A673 (cell line): ENCODE measurements at places on chromosomes 3 and 15.

GRCh38 chr15:100651253-100651652 lies 48.9 kb downstream of the ASB7 start:
- H3K4me3 ChIP-seq: no peak overlapping the region
- no peaks in the 10 kb centered on the region for H3K36me3 ChIP-seq
- H3K27me3 ChIP-seq: no peaks in the 10 kb centered on the region
- H3K27ac ChIP-seq: no peak overlapping the region
- no peaks in the 10 kb centered on the region for H3K4me1 ChIP-seq
- peak; percentile 40 for DNase-seq

DNA sequence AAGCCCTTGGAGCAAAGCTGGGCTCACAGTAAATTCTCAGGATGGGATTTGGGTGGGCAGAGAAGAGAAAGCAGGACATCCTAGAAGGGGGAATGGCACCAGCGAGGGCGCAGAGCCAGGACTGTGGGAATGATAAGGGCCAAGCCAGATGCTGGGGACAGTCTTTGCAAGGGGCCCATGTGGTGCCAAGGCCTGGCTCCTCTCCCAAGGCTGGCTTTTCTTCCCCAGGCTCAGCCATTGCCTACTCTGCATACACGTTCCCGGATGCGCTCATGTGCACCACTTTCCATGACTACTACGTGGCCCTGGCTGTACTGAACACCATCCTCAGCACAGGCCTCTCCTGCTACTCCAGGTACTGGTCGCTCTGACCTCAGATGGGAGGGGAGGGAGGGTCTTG lies 24.7 kb upstream of the KIF23 start:
- no peak overlapping the region for H3K27ac ChIP-seq
- H3K36me3 ChIP-seq: no peaks in the 10 kb centered on the region
- DNase-seq: no peak
- H3K27me3 ChIP-seq: no peaks in the 10 kb centered on the region
- H3K4me1 ChIP-seq: peaks cover 10% of the 10 kb centered on the region
- H3K4me3 ChIP-seq: no peak overlapping the region

GRCh38 chr3:17817545-17817944 lies 75.1 kb upstream of the TBC1D5 start:
- DNase-seq: no peak
- no peaks in the 10 kb centered on the region for H3K36me3 ChIP-seq
- H3K27me3 ChIP-seq: no peaks in the 10 kb centered on the region
- no peak overlapping the region for H3K4me3 ChIP-seq
- no peaks in the 10 kb centered on the region for H3K4me1 ChIP-seq

DNA sequence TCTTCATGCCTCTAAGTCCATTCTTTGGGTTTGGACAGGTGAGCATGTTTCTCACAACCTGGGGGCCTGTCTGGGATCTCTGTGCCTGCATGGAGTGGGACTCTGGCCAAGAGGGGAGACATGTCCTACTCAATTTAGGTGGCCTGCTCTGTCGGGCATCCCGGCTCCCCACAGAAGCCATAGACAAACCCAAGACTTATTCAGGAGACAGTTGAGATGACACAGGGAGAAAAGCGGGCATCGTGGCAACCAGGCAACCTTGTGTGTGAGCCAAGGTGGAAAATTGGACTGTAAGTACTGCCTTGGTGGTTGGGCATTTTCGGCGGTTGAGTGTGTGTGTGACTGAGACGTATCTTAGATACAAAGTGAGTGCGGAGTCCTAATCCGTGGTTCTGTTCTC lies 40.5 kb downstream of the PPCDC start:
- no peak overlapping the region for H3K27ac ChIP-seq
- H3K36me3 ChIP-seq: no peaks in the 10 kb centered on the region
- H3K4me1 ChIP-seq: no peaks in the 10 kb centered on the region
- no peak for DNase-seq
- H3K4me3 ChIP-seq: no peak overlapping the region

DNA sequence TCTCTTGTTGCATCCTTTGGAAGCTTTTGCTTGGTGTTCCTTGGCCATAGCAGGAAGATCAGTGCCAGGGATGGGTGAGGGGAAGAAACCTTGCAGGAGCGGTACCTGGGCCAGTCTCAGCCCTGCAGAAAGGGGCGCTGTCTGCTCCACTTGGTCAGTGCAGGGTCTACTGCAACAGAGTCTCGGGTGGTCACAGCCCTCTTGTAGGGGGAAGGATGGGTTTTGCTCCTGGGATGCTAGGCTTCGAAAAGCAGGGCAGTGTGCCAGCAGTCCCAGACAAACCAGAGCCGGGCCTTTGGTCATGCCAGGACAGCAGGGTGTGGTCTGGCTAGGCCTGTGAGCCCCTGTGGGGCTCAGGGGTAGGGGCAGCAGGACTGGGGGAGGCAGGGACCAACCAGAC lies 186.7 kb downstream of the APBA2 start:
- no peaks in the 10 kb centered on the region for H3K4me1 ChIP-seq
- DNase-seq: no peak
- H3K36me3 ChIP-seq: no peaks in the 10 kb centered on the region
- no peak overlapping the region for H3K27ac ChIP-seq
- no peaks in the 10 kb centered on the region for H3K27me3 ChIP-seq

DNA sequence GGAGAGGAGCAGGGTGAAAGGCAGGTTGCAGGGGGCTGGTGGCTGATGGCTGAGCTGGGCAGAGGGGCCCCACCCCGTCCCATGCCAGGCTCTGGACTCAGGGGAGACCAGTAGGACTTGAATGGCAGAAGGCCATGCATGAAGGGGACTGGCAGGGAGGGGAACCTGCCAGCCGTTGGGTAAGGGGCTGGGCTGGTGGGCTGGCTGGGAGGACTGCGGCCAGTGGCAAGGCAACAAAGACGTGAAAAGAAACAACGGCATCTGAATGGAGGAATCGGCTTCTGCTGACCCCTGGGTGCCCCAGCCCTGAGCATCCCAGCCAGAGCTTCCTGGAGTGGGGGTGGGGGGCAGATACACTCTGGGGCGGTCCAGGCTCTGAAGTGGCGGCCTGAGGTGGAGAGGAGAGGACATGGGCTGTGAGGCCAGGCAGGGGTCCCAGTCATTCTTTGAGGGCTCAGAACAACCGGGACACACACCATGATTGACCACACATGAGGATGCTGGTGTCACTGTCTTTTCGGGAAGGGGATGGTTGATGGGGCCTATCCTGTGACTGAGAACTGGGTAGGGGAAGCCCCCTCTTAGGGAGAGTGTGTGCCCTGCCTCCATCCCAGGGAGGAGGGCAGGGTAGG lies 11.7 kb downstream of the GLYCTK start:
- no peaks in the 10 kb centered on the region for H3K36me3 ChIP-seq
- DNase-seq: no peak
- no peak overlapping the region for H3K4me3 ChIP-seq
- no peaks in the 10 kb centered on the region for H3K27me3 ChIP-seq

- no peaks in the 10 kb centered on the region for H3K27me3 ChIP-seq
- no peak overlapping the region for H3K4me3 ChIP-seq
- H3K4me1 ChIP-seq: no peaks in the 10 kb centered on the region
- H3K27ac ChIP-seq: no peak overlapping the region
- H3K36me3 ChIP-seq: no peaks in the 10 kb centered on the region
Observed at GRCh38 chr15:63114465-63114864, 7.2 kb upstream of the LACTB start.

- H3K27ac ChIP-seq: no peak overlapping the region
- H3K27me3 ChIP-seq: peaks cover 15% of the 10 kb centered on the region
- no peaks in the 10 kb centered on the region for H3K36me3 ChIP-seq
- no peak overlapping the region for H3K4me3 ChIP-seq
- H3K4me1 ChIP-seq: no peaks in the 10 kb centered on the region
Observed at GRCh38 chr3:31379598-31379997, 153.1 kb upstream of the STT3B start.
